ENCODE measurements at places on chromosomes 1 and 21.

DNA sequence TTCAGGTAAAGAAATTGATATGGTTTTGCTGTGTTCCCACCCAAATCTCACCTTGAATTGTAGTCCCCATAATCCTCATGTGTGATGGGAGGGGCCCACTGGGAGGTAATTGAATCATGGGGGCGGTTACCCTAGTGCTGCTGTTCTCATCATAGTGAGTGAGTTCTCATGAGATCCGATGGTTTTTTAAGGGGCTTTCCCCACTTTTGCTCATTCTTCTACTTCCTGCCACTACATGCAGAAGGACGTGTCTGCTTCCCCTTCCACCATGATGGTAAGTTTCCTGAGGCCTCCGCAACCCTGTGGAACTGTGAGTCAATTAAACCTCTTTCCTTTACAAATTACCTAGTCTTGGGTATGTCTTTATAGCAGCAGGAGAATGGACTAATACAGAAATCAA is 69.3 kb downstream of the MIS18A start:
- DNase-seq: no peak

DNA sequence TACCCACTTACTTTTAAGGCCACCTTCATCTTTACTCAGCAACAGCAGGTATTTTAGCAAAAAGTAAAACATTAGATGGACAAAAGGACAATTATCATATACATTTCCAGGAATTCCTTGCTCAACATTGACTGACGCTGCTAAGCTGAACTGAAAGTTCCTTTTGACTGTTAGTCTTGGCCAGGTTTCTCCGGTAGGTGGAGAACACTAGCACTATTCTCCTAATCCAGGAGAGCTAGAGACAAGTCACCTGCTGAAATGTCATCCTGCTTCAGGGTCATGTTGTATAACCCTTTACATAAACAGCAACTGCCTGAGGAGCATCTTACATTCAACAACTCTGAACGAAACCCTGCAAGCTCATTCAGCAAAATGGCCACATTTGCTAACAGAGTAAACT is 109.0 kb upstream of the ESRRG start:
- DNase-seq: no peak

GRCh38 chr1:45478121-45478814 is 12.7 kb downstream of the TESK2 start:
- no peak for DNase-seq

- DNase-seq: no peak
Observed at GRCh38 chr1:154716614-154717527, 108.9 kb upstream of the ADAR start.

DNA sequence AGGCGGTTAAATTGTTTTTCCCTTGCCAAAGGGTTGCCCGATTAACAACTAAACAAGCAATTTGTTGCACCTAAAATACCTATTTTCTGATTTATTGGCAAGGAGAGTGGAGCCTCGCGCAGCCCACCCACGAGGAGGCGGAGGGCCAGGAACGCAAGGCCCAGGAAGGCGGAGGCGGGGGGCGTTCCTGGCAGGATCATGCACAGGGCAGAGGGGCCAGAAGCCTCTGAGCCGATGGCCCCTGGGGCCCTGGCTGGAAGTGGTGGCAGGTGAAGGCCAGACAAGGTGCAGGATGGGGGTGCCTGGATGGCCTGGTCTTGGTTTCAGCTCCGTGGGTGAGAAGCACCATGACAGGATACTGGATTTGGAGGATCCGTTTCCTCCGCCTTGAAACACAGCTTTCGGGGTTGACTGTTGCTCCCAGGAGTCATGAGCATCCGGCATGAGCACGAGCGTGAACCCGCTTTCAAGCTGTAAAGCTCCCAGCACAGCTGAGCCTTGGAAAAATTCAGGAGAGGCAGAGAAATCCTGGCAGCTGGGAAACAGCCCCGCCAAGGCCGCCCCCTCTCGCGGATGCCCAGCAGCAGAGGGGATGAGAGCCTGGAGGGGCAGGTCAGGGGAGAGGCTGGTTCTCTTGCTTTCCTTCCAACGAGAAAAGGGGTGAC is 35.0 kb downstream of the AJAP1 start:
- no peak for DNase-seq

DNA sequence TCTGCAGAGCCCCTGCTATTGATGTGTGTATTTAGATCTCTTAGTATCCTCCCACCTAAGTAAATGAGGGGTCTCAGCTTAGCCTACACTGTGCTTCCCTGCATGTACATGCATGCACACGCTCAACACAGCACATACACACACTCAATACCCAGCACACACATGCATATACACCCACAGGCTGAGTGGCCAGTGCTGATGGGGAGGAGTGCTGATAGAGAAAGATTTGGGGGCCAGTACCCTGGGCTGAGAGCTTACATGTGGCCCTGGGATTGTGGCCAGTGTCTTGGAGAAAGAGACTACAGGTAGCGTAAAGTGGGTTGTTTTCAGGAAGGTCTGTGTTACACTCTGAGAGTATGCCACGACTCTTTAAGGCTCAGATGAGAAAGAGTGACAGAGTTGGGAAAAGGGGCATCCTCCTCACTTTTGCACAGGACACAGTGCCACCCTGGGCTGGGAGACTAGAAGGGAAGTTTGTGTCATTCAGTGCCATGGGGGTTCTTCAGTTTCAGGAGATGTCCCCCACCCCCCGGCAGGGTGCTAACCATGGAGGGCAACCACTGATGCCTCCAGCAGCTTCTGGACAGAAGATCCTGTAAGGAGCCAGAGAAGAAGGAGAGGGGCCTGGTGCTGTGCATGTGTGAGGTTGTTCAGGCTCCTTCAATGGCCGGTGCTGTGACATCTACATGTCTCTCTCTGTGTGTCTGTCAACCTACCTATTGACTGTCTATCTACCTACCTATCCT is 166.8 kb downstream of the RHOU start:
- DNase-seq: no peak

DNA sequence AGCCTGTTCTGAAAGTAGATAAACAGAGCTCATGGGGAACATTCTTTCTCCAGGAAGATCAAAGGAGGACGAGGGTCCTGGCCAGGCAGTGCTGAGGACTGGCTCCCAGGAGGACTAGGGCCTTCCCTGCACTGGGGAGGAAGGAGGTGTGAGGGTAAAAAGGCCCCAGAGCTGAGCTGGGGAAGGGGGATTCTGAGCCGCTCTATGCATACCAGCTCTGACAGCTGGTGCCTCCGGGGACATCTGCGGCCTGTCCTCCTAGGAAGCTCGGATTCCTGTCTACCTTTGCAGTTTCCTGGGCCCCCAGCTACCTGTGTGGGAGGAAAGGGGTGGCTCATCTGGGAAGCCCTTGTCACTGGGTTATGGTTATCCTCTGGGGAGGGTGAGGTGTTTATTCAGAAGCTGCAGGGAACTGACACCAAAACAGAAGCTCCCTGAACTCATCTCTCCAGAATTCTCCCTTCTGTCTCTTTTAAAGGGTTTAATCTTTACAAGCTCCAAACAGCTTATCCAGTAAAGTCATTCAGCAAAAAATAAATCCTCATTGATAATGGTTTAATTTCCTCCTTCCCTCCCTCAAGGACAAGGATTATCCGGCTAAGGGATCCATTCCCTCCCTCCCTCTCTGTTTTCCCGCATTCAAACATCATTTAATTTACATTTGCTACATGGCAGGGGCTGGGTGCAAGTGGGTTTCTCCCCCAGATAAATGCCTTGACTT is 31.0 kb downstream of the NENF start:
- DNase-seq: no peak

GRCh38 chr1:27994060-27994459 is 34.3 kb downstream of the XKR8 start:
- no peak for DNase-seq

GRCh38 chr1:119275145-119276134 is 93.1 kb upstream of the HAO2 start:
- DNase-seq: no peak

DNA sequence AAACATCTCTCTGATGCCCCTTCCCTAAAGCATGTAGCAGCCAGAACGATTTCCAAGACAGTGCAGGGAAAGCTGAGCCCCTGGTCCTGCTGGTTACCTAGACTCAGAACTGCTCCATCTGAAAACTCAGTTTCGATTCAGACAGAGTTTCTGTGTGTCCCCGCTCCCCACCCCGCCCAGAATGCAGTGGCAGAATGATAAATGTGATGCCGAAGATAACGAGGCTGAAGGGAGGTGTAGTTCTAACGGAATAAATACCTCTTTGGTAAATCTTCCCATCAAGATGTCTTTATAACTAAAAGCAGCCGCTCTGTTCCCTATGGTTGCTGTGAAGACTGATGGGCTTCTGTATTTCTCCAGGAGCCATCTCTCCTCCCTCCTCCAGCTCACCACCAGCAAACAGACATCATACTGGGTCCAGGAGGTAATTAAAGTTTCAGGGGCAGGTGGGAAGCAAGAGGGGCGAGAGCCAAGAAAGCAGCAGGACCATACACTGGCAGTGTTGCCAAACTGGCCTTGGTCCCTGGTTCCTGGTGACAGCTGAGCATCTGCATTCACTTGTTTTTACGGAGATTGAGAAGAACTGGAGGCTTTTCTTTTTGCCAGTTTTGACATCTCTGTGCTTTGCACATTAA is 76.9 kb downstream of the DDX20 start:
- DNase-seq: no peak

DNA sequence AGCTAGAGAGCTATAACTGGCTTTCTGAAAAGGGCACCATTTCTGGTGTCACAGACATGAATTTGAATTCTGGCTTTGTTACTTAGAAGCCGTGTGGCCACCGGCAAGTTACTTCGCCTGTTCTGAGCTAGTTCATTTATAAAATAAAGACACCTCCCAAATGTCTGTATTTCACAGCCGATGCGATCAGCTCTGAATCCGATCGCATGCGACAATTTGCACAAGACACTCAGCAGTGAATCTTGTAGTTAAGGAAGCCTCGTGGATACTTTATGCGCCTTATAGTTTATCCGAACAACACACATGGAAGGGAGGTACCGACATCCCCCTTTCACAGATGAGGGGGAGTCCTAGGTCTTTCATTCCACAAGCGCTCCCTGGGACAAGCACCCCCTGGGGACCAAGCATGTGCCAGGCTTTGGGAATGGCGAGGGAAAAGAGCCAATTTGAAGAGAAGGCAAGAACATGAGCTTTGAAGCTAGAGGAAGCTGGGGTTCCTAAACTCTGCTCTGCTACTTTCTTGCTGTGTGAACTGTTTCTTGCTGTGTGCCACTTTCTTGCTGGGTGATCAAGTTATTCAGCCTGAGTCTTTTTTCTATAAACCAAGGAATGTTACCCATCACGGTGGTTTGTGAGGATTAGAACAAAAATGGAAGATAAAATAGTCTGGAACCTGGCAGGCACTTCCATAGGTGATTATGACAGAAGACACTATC is 3.9 kb downstream of the ID3 start:
- DNase-seq: no peak

DNA sequence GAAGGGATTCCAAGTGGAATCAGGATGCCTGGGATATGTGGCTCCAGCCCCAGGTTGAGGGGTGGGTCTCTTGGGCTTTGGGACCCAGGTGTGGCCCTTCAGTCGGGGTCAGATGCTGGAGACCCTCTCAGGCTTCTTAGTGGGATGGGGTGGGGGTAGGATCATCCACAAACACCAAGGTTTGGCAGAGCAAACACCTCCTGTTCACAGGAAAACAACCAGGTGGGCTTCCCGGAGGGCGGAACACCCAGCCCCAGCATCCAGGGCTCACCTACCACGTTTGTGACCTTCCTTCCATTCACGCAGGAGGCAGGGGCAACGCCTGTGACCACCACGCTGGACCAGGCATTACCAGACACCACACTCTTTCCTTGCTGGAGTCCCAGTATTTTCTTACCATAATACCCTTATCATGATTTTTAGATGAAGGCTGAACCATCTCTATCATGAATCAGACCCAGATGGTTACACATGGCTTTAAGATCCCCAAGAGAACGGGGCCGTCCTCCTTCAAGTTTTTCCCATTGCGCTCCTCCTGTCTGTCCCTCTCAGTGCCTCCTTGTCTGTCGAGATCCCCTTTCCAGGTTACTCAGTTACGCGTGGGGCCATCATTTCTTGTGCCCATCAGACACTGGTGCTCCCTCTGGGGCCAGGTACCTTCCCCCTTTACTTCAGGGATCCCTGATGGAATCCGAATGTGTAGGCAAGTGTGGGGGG is 428.2 kb downstream of the NPHP4 start:
- no peak for DNase-seq

- no peak for DNase-seq
Observed at GRCh38 chr1:175128523-175128922, 60.9 kb downstream of the TNN start.

DNA sequence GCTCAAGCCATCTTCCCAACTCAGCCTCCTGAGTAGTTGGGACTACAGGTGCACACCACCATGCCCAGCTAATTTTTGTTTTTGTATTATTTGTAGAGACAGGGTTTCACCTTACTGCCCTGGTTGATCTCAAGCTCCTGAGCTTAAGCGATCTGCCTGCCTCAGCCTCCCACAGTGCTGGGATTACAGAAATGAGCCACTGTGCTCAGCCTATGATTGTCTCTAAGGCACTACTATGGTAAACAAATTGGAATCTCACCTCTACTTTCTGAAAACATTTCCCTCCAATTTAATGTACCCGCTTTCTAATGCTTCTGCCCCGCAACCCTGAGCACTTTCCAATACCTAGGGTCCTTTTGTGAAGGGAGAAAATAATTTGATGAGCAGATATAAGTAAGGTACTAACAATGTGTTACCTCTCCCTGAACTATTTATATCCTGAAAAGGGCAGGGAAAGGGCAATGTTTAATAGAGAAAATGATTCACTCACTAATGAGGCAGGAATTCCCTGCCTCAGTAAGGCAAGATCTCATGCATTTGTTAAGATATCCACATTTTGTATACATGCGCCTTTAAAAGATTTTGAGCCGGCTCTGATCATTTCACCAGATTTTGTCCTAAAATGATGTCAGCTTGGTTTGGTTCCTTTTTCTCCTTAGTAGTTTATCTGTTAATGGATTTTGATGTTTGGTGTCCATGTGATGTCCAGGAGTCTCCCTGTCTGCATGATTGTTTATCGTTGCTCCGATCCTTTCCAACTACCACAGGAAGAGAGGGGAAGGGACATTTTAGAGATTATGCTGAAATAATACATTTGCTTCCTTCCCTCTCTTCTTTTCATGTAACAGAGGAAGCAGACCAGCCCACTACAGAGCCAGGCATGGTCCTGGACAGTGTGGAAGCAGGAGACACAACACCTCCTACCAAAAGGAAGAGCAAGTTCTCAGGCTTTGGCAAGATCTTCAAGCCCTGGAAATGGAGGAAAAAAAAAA is 47.3 kb upstream of the RCC1 start:
- DNase-seq: no peak

DNA sequence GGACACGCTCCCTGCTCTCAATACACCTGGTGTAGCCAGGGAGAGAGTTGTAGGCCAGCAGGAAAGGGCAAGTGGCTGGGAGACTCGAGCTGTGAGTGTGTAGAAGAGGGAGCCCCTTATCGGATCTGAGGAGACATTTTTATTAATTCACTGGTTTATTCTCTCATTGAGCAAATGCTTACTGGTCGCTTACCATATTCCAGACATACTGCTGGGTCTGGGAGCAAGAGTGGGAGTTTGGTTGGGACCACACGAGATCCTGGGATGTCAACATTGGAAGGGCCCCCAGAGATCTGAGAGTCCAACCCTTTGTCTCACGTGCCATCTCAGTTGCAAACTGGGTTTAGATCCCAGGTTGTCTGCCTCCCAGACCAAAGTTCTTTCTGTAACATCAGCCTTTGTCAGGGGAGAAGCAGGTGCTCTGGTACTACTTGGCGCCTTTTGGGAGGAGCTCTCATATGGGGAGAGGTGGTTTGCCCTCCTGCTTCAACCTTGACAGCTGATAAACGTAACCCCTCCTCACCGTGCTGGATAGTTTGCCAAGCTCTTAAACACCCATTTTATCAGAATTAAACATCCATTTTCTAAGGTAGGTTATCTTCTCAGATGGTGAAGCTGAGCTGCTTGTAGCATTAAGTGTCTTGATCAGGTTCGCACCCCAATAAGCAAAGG is 742 bp downstream of the TMEM222 start:
- no peak for DNase-seq

GRCh38 chr1:199151634-199152425 is 513.0 kb downstream of the PTPRC start:
- DNase-seq: no peak
